ENCODE measurements at places on chromosomes 3 and 15.

DNA sequence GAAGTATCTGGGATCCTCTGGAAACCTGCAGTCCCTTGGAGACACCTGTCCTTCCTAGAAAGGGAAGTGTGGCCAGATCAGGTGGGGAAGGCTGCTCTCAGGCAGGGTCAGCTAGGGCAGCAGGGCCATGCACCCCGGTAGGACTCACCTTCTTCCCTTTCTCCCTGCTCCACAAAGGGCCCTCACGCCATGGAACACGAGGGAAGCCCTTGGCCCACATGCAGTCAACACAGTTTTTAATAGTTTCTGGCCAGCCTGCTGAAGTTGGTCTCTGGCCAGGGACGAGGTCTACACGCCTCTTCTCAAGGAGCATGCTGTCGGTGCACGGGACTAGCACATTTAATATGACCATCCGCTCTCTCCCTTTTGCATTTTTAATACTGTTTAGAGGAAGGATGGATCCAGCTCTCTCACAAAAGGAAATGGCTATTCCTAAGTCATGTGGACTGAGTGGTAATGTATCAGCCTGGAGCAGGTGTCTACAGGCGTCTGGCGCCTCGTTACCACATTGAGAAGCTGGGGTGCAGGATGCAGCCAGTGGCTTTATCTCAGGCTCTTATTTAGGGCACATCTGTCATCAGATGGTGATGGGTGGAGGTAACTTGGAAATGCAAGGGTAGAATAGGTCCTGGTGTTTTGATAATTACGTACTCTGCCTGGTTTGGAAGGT is 153.9 kb downstream of the KLF13 start:
- DNase-seq, result no peak

DNA sequence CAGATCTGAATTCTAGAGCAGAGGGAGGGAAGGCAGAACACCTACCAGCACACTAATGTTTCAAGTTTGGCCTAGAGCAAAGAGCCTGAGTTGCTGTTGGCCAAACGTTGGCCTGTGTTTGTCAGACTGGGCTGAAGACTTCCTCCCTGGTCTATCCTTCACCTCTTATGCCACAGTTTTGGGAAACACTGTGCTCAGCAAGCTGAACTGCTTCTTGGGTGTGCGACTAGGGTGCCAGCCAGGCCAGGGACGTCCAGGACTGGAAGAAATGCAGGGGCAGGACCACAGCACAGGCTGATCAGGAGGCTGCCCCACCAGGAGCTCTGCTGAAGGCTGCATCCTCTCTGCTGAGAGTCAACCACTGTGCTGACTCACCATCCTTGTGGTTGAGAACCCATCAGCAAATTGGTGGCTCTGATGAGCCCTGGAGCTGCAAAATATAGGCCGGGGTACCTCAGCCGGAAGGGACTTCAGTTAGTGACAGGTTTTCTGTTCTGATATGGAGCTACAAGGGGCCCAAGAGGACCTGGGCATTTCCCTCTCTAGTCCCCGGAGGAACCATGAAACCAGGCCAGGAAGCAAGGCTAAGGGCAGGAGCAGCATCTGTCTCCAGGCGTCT is 131.6 kb upstream of the RASGRP1 start:
- DNase-seq, result no peak

DNA sequence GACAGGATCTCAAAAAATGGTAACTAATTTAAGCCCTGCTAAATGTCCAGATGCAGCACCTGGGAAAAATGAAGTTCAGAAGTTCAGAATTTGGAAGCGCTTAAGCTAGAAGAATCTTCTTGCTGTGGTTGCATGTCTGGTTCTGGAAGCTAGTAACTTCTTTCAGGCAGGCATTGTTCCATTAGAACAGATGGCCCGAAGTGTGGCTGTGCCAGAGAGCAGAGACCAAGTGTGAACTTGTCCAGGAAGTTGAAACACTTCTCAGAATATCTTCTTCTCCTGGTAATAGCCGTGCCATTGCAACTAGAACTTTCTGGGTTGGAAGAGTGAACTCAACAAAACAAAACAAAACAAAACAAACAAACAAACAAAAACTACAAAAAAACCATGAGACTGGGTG is 80.0 kb downstream of the MITF start:
- no peak for DNase-seq

DNA sequence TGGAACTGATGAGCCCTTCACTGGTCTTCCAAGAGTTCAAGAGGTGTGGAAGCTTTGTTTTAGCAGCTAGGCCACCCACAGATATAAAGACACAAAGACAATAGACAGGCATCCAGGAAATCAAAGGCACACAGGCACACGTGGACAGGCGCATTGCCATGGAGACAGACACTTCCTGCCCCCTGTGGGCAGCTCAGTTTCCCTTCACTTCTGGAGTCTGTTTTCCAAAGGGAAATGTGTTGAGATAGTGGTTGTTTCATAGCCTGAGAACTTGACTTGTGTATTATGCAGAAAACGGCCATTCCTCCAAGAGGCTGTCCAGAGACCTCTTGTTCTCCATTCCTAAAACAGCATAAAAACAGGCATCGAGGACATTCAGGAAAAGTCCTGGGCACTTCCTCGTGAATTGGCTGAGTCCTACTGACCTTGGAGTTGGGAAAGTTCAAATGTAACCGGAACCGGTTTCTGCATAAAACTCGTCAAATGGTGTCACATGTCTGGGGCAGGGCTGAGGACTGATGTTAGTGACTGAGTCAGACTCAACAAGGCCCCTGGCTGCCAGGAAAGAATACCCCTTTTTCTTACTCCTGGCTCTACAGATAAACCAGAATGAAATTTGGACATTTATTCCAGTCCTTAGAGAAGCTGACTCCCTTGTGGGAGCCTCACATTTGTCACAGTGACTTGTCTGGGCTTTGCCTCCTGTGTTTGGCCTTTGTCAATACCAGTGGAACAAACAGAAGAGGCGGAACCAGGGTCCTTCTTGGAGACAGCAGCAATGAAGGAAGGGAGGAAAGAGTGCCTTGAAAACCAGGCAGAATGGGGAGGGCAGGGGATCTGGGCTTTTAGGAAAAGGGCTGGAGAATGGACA is 1.3 kb downstream of the ALPK3 start:
- peak; percentile 86 for DNase-seq

- DNase-seq, result peak; percentile 4
These were observed 153.4 kb downstream of the CBLB start for GRCh38 chr3:105715372-105715771.

GRCh38 chr15:67828969-67829646 is 3.8 kb downstream of the SKOR1 start:
- DNase-seq, result peak; percentile 27

DNA sequence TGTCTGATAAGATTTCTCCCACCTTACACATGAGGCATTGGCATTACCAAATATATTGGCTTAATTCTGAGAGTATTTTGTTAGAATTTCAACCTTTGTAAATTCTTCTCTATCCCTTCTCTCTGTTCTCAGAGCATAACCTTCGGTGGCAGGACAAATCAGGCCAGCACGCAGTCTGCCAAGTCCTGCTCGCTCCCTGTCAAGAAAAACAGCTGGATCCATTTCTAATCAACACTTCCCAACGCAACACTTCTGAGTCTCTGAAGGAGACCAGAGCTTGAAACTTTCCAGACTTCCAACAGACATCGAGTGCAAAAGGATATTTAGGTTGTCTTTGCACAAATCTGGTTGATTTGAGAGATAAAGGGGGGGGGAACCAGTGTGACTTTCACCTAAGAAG is 125.7 kb downstream of the SV2B start:
- no peak for DNase-seq

DNA sequence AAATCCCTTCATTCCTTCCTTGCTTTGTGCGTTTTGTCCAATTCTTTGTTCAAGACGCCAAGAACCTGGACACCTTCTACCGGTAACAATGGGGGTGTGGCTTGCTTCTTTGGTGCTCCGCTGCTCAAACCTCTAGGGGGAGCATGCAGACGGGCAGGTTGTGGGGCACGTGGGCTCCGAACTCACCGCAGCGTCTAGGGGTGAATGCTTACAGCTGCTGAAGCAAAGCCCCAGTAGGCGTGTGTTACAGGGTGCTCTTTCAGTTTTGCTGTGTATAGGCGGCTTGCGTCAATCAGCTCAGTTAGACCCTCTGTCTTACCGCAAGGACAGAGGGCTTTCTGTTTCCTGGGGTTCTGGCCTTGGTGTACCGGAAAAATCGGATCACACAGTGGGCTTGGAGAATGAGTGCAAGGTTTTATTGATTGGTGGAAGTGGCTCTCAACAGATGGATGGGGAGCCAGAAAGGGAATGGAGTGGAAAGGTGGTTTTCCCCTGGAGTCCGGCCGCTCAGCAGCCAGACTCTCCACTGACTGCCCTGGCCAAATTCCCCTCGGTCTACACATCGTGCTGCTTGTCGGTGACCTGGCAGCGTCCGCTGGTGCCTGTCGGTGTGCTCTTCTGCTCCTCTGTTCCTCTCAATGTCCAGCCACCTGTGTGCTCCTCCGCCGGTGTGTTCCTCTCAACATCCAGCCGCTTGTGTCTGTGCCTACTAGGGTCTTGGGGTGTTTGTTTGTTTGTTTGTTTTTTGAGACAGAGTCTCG is 1.2 kb upstream of the LRRC34 start:
- peak; percentile 92 for DNase-seq

DNA sequence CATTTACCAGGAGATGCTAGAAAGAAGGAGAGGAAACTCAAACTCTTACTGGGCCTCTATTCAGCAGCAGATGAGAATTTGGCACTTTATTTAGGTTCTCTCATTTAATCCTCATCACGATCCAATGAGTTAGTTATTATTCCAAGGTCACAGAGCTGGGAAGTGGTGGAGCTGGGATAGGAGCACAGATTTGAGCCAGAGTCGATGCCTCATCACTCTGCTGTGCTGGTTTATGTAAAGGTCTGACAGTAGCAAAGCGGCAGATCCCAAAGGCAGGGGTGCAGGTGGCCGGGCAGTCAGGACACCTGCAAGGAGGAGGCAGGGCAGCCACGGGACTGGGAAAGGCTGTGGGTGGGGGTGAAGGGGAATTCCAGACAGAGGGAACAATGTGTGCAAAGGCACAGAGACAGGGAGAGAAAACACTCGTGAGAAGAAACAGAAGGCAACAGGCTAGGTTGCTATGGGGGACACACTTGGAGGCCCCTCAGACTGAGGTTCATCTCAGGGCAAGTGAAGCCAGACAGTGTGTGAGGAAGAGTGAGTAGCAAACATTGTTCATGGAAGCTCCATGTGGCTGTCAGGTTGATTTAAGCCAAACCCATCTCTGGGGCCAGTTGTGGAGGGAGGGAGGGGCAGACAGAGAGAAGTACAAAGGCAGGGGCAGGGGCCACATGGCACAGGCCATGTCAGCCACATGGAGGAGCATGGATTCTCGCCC is 26.8 kb downstream of the RAB6B start:
- no peak for DNase-seq

DNA sequence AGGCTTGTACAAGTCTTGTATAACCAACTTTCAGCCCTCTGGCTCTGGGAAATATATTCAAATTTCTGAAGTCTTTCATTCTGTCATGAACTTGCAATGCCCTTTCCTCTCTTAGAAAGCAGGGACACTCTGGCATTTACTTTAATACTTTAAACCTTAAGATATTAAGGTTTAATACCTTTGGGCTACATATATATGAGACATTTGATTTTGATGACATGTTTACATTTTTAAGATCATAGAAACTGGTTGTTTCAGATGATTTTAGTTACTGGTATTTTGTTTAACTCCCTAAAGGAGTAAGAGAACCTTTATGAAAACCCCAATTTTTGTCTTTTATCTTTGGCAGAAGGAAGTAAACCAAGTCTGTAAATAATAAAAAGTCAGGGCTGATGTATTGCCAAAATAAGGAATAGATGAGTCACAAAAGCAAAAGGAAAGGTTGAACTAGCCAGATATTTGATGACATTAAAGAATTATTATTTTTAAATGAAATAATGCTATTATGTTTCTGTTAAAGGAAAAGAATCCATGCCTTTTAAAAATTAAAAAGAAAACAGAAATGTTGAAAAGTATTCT is 579.0 kb upstream of the CBLB start:
- no peak for DNase-seq

DNA sequence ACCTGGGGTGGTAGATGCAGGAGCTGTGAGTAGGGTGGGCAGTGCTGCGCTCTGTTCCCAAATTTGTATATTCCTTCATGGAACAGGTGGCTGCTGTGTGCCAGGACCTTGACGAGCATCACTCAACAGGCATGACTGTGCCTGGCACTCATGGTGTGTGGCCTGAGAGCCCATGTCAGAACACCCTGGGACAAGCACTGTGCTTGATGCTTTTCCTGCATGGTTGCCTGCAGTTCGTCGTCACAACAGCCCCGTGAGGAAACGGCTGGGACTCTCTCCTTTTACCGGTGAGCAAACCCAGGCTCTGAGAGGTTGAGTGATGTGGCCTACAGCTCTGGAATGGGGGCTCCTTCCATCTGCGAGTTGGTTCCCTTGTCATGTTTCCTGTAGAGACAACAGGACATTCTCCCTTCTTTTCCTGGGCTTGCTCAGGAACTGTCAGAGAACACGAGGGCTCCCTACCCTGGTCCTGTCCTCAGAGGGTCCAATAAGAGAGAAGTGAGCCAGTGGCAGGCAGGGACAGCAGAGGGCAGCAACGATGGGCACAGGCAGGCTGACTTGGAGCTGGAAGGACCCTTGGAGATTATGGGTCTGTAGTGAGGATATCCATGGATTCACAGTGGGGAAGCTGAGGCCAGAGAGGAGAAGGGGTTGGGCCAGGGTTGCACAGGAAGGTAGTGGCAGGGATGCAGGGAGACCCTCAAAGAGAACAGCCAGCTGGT is 37.4 kb downstream of the PRKCD start:
- no peak for DNase-seq

DNA sequence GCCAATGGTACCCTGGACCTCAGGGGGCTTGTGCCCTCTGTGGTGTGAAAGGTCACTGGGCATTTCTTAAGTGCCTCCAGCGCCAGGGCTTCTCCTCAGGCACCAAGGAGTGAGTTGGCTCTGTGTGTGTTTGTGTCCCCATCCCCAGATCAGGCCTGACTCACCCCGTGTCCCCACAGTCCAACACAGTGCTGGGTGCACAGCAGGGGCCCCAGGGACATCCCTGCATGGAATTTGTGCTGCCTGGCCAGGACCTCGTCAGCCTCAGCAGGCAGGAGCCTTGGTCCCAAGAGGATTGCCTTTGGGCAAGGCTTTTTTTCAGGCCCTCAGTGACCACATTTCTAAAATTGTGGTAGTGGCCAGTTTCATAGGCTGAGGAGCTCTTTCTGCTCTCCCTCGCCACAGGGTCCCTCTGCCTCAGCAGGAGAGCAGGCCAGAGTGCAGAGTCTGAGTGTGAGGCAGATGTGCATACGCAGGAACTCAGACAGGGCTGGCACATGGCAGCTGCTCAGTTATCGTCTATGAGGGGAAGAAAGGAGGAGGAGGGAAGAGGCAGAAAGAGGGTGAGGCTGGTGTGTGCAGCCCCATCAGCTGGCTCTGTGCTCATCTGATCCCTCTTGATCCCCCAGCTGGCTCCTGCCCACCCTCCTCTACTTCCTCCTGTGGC is 215.6 kb downstream of the RPLP1 start:
- no peak for DNase-seq

- DNase-seq, result no peak
These were observed 40.3 kb upstream of the TBC1D5 start for GRCh38 chr3:17782751-17783150.

All from DMS53 (cell line).